Stimulated activated CD8-positive, alpha-beta memory T cell treated with anti-CD3 and anti-CD28 coated beads, Interleukin-2, amount 100 ng/mL, for 1 hour (primary cell): ENCODE measurements at places on chromosomes 1 and 21.

DNA sequence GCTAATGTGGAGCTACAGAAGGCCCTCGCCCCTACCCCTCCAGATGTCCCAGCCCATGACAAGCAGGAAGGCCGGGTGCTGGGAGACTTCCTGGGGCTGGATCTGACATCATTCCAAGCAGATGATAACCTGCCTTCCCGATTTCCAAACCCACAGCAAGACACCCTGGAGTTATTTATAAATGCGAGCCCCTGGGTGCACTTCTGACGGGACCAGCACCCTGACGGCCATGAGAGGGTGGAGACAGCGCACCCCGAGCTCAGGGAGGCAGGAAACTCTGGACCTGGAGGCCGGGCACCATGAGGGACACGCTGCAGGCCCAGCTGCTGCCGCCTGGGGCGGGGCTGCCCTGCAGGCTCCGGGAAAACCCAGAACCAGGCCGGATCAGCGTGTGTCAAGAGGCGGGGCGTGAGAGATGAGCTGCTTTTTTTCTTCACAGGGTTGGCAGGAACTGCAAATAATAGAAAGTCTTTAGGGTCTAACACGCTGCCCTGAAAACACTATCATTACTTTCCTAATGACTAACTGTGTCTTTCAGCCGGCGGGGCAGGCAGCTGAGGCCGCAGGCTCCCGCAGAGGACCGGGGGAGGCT lies 2.5 kb upstream of the PCBP3 start:
- DNase-seq: no peak

- DNase-seq: no peak
Measured at GRCh38 chr1:27632387-27633297, 2.3 kb downstream of the FGR start.

DNA sequence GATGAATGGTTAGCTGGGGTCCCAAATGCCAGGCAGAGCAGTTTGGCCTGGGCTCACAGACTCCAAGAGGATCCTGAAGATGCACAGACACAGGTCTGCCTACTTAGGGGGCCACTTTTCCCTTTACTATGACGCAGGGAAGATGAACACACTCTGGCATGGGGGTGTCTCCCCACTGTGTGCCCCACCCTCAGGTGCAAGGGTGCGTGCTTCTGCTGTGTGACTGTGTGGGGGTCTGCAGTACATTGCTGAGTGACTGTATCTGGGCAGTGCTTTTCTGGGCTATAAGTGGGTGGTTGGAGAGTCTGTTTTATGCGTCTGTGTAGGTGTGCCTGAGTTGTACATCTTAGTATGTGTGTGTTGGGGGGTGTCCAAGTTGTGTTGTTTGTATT lies 3.8 kb downstream of the NR0B2 start:
- DNase-seq: no peak

DNA sequence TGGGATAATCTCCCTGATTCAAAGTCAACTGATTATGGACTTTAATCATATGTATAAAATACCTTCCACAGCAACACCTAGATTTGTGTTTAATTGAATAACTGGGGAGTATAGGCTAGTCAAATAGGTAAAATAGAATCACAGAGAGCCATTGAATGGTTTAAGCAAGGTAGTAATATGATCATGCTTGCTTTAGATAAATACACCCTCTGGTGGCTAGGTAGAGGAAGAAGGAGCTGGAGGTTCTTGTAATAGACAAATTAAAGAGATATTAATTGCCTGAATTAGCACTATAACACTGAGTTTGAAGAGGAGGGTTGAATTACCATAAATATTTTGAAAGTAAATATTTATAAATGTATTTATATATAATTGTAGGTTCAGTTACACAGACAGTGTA lies 40.3 kb downstream of the DIRAS3 start:
- no peak for DNase-seq

GRCh38 chr1:197844651-197845050 lies 57.8 kb upstream of the C1orf53 start:
- no peak for DNase-seq
